ENCODE measurements at places on chromosomes 1 and 21.

DNA sequence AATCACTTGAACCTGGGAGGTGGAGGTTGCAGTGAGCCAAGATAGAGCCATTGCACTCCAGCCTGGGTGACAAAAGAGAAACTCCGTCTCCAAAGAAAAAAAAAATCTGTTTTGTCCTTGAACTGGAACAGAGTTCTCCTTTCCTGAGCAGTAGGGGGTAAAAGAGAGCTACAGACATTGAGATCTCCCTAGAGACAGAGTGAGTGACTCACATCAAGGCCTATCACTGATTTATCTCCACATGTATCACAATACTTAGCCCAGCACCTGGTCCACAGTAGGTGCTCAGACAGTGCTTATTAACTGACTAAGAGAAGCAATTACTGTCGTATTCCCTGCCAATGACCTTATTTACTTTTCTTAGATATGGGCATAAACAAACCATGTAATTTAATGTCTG lies 354.1 kb upstream of the C1orf87 start:
- no peak for DNase-seq

- DNase-seq, result no peak
These were observed 344.7 kb upstream of the USP24 start for GRCh38 chr1:55559842-55560241.

DNA sequence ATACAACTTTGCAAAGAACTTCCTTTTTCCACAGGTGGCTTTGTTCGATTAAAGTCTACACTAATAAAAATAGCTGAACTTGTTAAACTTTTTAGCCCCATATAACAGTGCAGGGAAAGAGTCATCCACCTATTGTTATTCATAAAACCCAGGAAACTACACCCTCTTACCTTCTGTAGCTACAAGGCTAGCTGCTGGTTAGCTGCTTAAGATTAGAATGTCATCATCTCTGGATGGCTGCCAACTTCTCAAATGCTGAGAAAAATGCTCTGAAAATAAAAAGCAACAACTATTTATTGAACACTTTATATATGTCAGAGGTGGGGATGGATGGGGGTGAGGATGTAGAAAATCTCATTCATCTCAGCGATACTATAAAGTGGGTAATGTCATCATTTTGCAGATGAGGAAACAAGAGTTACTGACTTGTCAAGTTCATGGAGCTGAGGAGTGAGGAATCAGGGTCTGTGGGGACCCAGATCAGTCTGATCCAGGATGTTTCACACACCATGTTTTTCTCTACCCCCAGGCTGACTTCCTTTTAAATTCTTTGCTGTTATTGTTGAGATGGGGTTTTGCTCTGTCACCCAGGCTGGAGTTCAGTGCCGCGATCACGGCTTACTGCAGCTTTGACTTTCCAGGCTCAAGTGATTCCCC lies 17.1 kb downstream of the ATP5PF start:
- no peak for DNase-seq

- DNase-seq, result no peak
These were observed 69.5 kb upstream of the CLDN14 start for GRCh38 chr21:36549470-36549869.

DNA sequence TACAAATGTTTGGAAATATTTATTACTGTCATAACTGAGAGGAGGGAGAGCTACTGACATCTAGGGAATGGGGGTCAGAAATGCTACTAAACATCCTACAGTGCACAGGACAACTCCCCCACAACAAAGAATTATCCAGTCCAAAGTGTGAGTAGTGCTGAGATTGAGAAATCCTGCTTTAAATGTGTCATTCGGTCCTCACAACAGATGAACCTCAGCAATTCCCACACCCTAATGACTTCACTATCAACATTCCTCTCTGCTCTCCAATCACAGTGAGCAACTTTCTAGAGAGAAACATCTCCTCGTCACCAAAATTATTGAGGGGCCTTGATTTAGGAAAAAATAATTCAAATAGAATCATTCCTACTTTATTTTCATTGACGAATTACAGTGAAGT lies 18.0 kb downstream of the OMA1 start:
- DNase-seq, result no peak

GRCh38 chr1:29783508-29784275 lies 547.4 kb downstream of the PTPRU start:
- DNase-seq, result no peak

- peak; percentile 16 for DNase-seq
These were observed 22.8 kb downstream of the RNU5D-1 start for GRCh38 chr1:44707959-44708831.

DNA sequence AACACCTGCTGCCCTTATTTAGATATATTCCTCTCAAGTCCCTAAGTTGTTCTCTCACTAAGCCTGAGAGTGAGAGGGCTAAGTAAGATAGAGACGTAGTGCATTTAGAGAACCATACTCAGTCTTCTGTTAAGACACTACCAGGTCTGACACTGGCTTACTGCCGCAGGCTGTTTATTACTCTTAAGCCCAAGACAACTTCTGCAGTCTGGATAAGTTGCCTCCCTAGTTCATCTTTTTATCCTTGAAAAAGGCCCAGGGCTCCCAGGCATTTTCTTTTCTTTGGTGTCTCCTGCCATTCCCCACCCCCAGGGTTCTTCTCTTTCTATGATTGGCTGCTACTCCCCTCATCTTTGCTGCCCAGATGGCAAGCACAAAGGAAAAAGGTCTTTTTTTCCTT lies 38.7 kb downstream of the CACHD1 start:
- no peak for DNase-seq

DNA sequence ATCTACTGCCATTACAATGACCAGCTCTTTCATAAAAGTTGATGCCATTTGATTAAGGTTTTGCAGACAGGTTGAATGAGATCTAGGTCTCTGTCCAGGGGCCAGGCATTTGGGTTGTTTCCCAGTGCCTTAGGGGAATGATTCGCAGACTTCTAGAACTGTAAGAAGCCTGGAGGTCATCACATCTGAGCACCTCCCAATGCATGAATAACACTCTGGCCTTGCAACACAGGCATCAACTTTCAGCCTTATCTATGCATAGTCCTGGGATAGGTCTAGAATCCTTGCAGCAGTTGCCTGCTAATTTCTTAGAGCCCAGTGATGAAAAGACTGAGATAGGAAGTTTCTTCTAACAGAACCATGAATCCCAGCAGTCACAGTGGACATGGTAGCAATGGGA lies 44.8 kb upstream of the KCND3 start:
- no peak for DNase-seq

Measured in activated naive CD4-positive, alpha-beta T cell treated with Interleukin-2 at 50 U/mL for 16 hours (primary cell).